ENCODE measurements at places on chromosomes 5 and 9.

- no peak for DNase-seq
Observed at GRCh38 chr5:127375544-127376091, 85.0 kb downstream of the MEGF10 start.

DNA sequence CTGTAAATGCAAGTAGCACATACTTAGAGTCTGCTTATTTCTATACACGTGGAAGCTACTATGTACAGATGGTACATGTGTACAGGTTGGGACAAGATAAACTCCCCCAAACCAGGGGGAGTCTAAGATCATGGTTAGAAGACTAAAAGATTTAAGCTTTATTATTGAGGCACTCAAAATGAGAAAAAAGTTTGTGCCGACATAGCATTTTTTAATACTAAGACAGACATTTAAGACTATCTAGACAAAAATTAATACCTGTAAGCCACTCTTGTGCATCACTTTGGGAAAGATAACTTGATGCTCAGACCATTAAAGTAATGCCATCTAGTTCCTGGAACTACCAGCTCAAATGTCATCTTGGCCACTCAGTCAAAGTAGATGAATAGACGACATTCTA, 279.4 kb downstream of the ARL15 start:
- no peak for DNase-seq

GRCh38 chr5:155303120-155303519, 289.6 kb downstream of the KIF4B start:
- no peak for DNase-seq

- DNase-seq = no peak
Observed at GRCh38 chr9:33429256-33429985, 18.0 kb downstream of the AQP3 start.

GRCh38 chr9:81578606-81579005, 110.7 kb downstream of the TLE1 start:
- DNase-seq = no peak

DNA sequence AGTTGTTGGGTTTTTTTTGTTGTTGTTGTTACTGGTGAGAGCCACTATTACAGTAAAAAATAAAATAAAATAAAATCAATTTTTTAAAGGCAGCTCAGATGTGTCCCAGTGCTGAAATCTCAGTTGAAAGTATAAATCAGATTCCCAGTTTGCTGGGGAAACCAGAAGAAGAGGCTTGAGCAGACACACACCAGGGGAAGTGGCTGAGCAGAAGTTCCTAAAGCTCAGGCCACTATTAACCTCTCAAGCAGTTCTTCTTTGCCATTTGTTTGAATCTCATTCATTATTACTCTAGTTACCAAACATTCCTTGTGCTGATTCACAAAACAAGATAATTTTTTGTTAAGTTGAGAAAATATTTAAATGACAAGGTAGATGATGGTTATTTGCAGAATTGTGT, 70.9 kb upstream of the ZSWIM6 start:
- DNase-seq = no peak

- no peak for DNase-seq
Observed at GRCh38 chr9:95835393-95835792, 40.1 kb upstream of the ERCC6L2 start.

DNA sequence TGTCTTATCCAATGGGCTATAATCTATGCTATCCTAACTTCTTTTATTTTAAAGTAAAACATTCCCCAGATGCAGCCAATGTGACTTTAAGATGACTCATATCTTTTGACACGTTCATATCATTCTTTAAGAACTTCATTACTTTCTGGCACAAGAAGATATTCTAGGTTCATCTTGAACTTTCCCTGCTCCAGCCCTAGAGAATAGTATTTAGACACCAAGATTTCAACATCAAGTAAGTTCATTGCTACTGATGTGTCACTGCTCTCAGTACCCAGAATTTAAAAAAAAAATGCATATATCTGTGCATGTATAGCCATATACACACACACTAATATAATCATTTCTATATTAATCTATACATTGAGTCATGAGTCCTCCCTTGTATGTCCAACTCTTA, 175.2 kb downstream of the SAXO1 start:
- DNase-seq = no peak

GRCh38 chr5:58498340-58498942, 7.2 kb downstream of the GAPT start:
- DNase-seq = no peak

DNA sequence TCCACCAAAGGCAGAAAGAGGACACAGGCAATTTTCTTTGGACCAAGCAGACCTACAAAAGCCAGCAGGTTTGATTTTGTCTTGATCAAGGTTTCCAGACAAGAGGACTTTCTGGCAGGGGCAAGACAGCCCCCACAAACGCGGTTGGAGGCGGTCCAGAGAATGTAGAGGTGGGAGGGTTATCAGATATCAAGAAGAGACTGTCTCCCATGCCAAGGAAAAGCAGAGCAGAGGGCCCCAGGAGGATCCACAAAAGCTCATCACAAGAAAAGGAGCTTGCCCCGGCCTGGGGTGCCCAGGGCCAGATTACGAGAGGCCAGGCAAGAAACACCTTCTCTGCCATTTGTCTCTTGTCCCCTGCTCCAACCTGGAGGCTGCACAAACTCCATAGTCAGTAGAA, 538.9 kb downstream of the BNC2 start:
- no peak for DNase-seq

DNA sequence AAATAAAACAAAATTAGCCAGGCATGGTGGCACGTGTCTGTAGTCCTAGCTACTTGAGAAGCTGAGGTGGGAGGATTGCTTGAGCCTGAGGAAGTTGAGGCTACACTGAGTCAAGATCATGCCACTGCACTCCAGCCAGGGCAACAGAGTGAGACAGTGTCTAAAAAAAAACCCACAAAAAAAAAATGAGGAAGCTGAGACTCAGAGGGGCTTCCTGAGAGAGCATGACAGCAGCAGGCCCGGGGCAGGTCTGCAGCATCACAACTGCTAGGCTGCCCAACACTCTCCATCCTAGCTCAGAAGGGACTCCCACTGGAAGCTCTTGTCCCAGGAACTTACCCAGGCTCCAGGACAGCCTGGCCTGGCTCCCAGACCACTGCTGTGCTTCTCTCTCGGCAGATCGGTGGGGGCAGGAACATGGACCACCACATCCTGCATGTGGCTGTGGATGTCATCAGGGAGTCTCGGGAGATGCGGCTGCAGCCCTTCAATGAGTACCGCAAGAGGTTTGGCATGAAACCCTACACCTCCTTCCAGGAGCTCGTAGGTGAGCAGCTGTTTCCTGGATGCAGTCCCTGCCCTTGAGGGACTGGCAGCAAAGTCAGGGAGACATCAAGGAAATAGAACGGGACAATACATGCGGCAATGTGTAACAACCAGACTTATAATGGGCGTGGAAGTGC, 19.1 kb downstream of the PTGS1 start:
- DNase-seq = no peak

GRCh38 chr9:33823801-33824200, 6.8 kb downstream of the UBE2R2 start:
- DNase-seq = no peak

GRCh38 chr9:130936285-130937117, 2.5 kb downstream of the FIBCD1 start:
- DNase-seq = no peak

- DNase-seq = no peak
Observed at GRCh38 chr9:86968258-86968920, 21.1 kb upstream of the GAS1 start.

DNA sequence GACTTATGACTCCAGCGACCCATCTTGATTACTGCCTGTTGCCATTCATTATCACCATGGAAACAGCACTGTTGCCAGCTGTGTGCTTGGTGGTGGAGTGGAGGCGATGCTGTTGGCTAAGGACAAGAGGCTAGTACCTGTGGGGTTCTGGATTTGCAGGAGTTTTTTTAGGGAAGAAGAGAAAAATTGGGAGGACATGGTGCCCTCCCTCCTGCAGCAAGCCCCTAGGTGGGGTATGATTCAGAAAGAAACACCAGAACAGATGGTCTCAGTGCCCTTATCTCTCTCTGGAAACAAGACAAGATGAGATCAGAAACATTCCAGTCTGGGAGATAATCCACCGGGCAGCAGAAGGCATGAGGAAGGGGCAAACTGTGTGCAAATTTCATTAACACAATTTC, 87.8 kb upstream of the TLR4 start:
- DNase-seq = no peak

- DNase-seq = no peak
Observed at GRCh38 chr9:28491121-28491520, 917.8 kb upstream of the C9orf72 start.

GRCh38 chr5:82097-82496, 9.9 kb upstream of the PLEKHG4B start:
- DNase-seq = no peak

DNA sequence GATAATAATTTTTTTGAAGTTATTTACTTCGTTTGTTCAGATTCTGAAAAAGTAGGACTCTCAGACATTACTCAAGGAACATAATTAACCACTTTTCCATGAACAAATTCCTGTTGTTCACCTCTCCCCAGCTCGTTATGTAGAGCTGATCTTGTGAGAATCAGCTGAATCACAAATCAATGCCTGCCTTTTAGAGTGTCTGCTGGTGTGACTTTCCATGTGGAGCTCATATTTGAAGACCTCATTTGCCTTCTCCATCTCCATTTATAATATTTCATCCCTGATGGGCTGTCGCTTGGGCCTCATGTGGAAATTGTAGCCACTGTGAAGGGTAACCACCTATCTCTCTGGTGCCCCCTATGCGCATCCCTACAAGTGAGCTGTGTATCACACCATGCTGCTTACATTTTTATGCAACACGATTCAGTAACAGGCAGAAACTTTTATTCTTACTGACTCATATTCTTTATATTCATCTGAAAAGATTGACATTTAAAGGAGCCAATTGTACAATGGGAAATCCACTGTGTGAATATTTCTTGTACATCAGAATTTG, 111.3 kb downstream of the STK32A start:
- DNase-seq = no peak

GRCh38 chr5:104187656-104188055, 625.1 kb upstream of the NUDT12 start:
- DNase-seq = no peak

DNA sequence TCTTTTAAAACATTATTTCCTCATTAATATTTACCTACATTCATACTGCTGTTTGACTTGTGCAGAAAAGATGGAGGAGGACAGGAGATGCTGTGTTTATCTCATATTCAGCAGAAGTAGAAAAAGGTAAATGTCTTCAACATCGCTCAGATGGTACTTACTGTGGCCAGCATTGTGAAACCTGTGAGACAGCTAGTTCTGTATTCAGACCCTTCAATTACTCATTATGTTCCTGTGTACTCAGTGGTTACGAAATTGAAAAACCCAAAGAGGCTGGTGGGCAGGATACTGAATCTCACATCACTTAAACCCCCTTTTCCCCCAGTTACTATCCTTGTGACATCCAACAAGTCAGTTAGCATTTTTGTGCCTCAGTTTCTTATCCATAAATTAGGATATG, 216.0 kb downstream of the KDM4C start:
- DNase-seq = no peak

DNA sequence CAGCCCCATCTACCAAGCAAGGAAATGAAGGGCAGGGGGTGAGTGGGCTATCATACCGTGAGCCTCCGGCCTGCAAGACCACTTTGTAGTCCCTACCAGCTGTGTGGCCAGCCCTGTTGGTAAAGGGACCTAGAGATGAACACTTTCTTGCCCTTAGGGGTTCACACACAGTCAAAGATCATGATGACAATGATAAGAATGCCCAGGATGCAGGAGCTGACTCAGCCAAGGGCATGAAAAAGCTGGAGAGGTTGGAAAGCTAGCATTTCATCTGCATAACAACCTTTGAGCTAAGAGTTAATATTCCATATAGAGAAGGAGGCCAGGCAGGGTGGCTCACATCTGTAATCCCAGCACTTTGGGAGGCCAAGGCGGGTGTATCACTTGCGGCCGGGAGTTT, 19.2 kb upstream of the FGFR4 start:
- no peak for DNase-seq

DNA sequence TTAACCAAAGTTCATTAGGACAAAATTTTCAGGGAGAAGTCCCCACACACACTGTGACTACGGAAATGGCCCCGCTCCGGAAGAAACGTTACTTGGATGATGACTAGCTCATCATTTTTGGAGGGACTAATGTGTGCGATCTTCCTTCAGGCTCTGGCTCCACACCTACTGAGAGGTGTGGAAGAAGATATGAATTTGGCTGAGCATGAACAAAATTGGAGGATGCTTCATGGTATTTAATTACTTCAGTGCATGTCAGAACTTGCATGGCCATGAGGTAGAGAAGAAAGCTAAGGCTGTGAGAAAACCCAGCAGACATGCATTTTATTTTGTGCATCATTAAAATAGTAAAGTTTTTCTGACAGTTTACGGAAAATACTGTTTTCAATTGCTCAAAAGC, 202.1 kb upstream of the TLE4 start:
- no peak for DNase-seq

GRCh38 chr9:37371565-37372464, 50.7 kb upstream of the GRHPR start:
- DNase-seq = no peak

- no peak for DNase-seq
Observed at GRCh38 chr9:136944212-136944518, 373 bp downstream of the FBXW5 start.

DNA sequence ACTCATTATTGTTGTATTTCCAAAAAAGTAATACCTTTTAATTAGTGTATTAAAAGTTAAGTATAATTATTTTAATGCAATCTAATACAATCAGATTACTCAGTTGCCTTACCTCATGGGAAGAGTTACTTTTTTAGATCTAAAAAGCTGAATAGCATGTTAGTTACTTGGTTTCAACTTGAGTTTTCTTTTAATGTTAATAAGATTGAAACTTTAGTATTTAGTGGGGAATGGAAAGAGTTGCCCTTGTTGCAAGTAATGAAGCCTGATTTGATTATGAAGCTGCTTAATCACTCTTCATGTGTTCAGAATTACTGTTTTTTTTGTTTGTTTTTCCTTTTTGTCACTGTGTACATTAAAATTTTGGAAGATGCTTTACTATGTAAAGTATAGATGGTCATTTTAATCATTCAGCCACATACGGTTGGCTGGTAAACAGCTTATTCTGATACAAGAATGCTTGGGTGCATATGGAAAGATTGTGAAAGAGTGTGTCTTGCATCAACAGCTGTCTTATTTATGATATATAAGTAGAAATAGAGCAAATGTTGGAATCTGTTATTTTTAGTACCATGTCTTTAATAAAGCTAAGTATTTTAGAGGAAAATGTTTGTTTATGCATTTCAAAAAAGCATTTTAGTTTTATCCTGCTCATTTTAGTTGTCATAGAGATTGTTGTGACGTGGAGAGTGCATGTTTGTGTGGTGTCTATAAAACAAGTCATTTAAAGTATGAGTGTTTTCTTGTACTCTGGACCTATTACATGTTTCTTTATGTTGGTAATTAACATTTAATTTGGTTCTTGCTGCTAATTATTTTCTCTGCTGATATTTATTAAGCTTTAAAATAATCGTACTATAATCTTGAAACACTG, 36.4 kb downstream of the SREK1 start:
- no peak for DNase-seq

- DNase-seq = no peak
Observed at GRCh38 chr5:166185185-166185584, 2106.3 kb upstream of the WWC1 start.

DNA sequence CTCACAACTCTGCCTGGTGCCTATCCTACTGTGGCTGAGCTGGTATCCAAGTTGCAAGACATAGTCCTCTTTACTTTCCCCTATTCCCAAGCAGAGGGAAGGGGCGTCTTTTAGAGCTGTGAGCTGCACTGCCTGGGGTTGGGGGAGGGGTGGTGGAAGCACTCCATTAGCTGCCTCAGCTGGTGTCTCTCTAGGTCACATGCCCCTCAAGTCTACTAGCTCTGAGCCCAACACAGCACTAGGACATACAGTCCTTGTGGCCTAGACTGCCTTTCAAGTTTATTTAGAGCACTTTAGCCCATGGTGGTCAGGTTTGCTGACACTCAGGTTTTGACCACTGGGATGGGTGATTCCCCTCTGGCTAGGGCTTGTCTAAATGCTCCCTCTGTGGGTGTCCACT, 54.7 kb downstream of the SREK1 start:
- no peak for DNase-seq
